ENCODE measurements at places on chromosomes 6 and 20.

DNA sequence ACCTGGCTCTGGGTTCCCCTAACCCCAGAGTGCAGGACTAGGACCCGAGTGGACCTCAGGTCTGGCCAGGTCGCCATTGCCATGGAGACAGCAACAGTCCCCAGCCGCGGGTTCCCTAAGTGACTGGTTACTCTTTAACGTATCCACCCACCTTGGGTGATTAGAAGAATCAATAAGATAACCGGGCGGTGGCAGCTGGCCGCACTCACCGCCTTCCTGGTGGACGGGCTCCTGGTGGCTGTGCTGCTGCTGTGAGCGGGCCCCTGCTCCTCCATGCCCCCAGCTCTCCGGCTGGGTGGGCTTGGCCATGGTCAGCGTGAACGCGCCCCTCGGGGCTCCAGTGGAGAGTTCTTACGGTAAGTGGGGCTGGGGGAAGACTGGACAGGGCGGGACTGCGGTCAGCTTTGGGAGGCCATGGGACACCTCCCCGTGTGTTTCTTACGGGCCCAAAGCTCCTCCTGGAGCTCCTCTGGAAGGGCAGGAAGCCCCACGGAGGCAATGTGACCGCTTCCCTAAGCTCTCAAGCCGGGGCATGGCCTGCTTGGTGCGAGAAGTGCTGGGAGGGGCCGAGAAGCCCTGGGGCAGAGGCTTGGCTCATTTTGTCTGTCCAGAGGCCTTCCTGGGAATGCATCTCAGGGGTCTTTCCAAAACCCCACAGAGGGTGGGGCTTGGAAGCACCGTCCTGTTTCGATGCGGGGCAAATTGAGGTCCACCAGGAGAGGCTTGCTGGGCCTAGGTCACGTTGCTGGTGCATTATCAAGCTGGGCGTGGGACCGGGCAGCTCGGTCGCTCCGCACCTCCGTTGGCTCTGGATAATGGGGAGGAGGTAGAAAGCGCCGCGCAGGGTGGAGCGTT, at the start of gene HNF4A:
Gene HNF4A, plus strand, starts transcription at position 202 of the 855 bp plus-strand sequence. Its CDS starts 106 bp downstream, at position 308.
- no peak for DNase-seq

- DNase-seq: no peak
Observed at GRCh38 chr6:53765270-53765669, 29.5 kb upstream of the LRRC1 start.

DNA sequence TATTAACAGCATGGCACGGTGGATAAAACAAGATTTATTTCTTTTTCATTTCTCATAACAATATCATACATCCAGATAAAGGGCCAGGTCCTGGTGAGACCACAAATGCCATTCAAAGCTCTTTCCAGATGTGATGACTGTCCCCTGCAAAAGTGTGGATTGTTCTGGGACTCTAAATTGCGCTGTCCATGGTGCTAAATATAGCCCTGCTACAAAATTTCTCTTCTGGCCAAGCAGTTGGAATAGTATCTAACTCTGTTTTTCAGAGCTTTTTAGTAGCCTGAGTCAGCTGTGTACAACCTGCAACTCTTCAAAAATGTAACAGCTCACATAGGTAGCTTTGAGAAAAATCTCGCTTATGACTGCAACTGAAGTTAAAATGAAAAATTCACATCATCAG, 115.8 kb downstream of the MANEA start:
- no peak for DNase-seq

DNA sequence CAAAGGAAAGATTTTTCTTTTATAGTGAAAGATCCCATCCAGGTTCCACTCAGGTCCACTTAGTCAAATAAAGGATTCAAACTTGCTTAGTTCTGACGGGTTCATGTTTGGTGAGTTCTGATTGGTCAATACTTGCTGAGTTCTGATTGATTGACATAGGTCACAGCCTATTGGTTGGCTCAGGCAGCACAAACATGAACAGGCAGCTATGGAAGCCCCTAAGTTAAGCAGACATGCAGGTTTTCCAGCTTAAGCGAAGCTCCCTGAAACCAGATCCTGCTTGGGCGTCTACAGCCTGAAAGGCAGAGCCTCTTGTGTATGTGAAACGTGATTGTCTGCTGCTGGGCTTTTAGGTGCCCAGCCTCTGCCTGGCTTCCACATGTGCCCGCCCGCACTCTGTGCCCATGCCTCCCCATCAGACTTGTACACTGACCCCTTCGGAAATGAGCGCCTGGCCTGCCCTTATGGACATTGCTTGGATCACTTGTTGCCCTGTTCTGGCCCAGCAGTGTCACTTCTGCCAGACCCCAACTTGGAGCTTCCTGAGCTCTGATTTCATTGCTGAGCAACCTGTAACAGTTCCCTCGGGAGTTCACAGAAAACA, 45.4 kb upstream of the ECI2 start:
- DNase-seq: no peak

DNA sequence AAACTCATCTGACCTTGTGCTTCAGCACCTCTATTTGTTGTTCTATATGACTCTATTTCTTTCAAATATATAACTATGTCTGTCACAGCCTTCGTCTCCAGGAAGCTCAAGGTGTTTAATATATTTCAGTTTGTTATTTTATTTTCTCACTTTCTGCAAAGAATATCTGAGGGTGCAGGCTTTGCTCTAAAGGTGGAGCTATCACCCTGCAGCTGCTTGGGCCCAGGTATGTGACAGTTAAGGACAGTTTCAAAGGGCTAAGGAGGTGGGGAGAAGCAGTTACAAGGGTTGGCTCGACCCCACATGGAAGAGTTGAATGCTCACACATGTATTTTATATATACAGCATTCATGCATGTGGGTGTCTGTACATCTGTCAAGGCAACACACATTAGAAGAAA, 405.6 kb downstream of the BTBD9 start:
- no peak for DNase-seq

- no peak for DNase-seq
Observed at GRCh38 chr20:33351696-33352095, 49.6 kb downstream of the CDK5RAP1 start.

DNA sequence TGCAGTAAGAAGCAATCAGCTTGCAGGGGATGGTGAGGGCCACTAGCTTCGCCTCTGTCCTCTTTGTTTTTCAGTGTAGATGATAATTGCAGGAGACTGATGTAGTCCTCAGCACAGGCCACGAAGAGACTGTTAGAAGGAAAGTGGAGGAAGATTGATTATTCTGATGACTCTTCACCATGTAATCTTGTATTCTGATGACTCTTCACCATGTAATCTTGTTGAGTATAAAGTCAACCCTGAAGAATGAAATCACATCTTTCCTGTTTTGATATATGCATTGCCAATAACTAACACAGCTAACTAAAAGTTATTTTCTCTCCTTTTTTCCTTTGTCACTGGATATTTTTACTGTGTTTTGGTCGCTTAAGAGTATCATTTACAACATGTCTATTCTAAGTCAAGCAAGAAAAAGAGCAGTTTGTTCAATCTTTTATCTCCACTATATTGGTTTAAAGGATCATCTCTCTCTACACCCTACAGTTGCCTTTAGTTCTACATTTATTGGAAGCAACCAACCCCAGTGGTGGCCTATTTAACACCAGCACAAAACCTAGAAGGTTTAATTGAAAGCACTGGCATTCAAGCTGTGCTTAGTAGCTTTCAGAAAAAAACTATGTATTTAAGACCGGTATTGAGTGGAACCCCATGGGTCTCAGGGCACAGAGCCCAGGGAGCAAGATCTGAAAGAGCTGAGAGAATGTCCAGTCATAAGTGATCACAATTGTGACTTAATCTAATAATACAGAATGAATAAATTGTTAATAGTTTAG, 107.2 kb upstream of the BTBD3 start:
- no peak for DNase-seq

DNA sequence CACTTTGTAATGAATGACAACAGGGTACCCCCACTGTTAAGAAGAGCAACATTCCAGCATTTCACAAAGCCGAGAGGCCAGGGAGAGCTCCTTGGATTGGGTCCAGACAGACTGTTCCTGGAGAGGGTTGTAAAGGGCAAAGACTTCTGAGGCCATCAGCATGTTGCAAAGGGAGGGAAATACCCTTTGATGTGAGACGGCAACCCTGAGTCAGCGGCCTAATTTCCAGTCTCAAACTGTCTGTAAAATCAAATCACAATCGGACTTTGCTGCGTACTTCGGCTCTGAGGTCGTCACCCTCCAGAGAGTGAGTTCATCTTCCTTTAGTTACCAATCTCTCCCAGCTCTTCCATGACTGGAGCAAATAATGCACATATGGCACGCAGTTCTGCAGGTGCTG, 101.0 kb upstream of the DTNBP1 start:
- DNase-seq: no peak

Measured in nucleus accumbens (tissue), 56 donors.